ENCODE measurements at places on chromosomes 2 and 18.

- peak; percentile 78 for DNase-seq
Measured at GRCh38 chr2:177758591-177759371, 313.8 kb downstream of the PDE11A start.

GRCh38 chr2:128691526-128691925 is 372.9 kb upstream of the HS6ST1 start:
- no peak for DNase-seq

DNA sequence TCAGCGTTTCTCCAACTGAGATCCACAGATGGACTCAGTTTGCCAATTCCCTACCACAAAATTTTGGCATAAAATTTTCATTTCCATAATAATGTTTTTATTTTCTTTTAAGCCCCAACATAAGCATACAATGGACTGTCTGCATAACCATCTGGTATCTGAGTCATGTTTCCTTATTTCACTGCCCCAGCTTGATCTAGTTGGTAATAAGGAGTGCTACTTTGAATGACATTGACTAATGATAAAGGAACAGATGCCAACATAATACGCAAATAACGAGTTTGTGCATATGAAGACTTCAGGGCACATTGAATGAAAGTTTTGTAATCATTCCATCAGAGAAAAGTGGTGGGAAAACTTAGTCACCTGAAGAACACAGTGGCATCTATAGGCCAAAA is 8.8 kb upstream of the MBD2 start:
- no peak for DNase-seq

GRCh38 chr2:150491943-150492342 is 4.5 kb upstream of the RND3 start:
- no peak for DNase-seq

- no peak for DNase-seq
Measured at GRCh38 chr18:23416298-23416697, 36.8 kb upstream of the RIOK3 start.

- DNase-seq, result no peak
Measured at GRCh38 chr2:207883002-207883780, 113.5 kb upstream of the FZD5 start.

GRCh38 chr2:133444465-133444864 is 123.8 kb downstream of the NCKAP5 start:
- DNase-seq, result no peak

GRCh38 chr2:72897785-72898584 is 10.8 kb downstream of the SPR start:
- DNase-seq, result no peak

DNA sequence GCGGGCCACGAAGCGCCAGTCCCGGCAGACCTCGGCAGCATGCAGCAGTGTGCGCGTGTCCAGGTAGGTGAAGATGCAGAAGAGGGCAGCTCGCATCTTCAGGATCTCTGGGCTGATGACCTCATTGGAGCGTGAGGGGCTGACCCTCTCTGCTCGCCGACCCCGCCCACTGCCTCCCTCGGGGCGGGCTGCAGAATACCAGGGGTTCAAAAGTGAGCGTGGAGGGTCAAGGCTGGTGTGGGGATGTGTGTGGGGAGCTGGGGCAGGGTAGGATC is 20.0 kb downstream of the FBXO41 start:
- no peak for DNase-seq

GRCh38 chr2:151657667-151658076 is 76.6 kb downstream of the NEB start:
- DNase-seq, result no peak

DNA sequence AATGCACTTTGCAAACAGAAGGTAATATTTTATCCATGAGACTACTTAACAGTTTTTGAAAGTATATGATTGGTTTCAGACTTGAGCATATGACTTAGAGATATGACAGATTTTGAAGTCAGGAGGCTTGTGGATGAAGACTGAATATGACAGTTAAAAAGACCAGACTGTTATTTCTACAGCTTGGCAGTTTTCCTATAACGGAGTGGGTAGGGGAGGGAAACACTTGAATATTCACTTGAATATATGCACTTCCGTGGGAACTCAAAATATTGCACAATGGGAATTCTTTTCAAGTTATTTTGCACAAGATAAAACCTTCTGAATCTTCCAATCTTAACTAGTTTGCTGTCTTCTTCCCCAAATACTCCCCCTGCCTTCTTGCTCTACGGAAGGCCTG is 64.6 kb upstream of the ACKR3 start:
- DNase-seq, result peak; percentile 83

GRCh38 chr18:5729983-5730699 is 165.2 kb downstream of the TMEM200C start:
- DNase-seq, result no peak

- no peak for DNase-seq
Measured at GRCh38 chr2:233453916-233454315, 99.6 kb downstream of the DGKD start.

DNA sequence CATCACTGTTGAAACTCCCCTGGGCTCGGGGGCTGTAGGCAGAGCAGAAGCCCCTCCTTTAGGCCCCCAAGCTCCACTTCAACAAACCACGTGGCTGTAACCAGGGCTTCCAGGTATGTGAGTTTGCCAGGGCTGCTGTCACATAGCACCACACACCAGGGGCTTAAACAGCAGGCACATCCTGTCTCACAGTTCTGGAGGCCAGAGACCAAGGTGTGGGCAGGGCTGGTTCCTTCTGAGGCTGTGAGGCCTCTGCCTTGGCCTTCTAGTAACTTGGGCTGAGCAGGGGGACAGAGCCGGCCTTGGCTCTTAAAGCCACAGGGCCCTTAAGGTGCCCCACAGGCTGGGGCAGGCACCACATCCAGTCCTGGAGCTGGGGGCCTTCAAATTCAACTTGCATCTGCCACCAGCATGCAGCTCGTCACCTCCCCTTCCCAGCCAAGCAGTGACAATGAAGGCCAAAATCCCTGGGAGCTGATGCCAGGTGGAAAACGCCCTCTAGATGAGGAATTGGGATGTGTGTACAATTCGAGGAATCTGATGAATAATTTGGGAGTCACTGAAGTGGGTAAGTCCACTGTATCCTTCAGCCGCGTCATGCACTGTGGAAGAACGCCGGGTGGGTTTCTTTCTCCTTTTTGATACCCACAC is 104.2 kb upstream of the ODC1 start:
- DNase-seq, result no peak

DNA sequence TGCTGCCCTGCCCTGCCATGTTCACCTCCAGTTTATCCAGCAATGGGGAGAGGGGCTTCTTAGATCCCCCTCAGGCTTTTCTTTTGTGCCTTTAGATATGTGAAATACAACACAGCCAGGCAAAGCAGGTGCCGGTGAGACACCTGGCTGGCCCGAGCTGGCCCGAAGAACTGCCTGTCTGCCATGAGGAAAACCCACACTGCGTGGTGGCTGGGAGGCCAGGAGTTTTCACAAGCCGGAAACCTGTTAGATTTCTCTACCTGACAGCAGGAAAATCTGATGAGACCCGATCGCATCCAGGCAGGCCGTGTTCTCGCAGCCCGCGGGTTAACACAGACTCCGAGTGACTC is 5.7 kb upstream of the GAL3ST2 start:
- DNase-seq, result no peak

- no peak for DNase-seq
Measured at GRCh38 chr2:26675651-26676255, 16.8 kb upstream of the KCNK3 start.

DNA sequence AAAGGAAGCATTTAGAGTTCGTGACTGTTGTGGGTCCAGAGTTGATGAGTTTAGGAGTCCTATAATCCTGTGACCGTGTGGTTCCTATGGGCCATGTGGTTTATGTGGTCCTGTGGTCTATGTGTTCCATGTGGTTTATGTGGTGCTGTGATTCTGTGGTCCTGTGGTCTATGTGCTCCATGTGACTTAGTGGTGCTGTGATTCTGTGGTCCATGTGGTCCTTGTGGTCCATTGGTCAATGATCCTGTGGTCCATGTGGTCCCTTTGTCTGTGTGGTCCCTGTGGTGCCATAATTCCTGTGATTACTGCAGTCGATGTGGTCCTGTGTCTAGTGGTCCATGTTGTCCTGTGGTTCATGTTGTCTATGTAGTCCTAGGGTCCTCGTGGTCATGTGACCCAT is 167.3 kb downstream of the TMEM18 start:
- DNase-seq, result no peak

- DNase-seq, result no peak
Measured at GRCh38 chr2:13433954-13434353, 717.2 kb downstream of the TRIB2 start.

DNA sequence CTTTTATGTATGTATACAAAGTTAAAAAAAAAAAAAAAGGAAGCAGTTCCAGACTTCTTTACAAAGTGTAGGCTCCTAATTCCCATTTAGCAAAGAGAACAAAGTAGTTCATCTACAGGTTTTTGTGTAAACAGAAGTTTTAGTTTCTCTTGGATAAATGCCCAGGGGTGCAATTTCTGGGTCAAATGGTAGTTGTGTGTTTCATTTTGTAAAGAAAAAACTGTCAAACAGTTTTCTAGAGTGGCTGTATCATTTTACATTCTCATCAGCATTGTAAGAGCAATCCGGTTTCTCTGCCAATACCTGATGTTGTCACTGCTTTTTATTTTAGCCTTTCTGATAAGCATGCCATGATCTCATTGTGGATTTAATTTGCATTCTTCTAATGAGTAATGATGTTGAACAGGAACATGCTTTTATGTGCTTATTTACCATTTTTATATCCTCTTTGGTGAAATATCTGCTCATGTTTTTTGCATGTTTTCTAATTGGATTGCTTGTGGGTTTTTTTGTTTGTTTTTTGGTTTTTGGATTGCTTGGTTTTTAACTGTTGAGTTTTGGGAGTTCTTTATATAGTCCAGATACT is 16.6 kb upstream of the PSME4 start:
- peak; percentile 73 for DNase-seq

- DNase-seq, result peak; percentile 69
Measured at GRCh38 chr18:49901862-49902340, 88.6 kb upstream of the ACAA2 start.

- DNase-seq, result peak; percentile 76
Measured at GRCh38 chr2:191316246-191316994, 71.2 kb downstream of the MYO1B start.

- no peak for DNase-seq
Measured at GRCh38 chr2:126828491-126828890, 70.2 kb upstream of the TEX51 start.

DNA sequence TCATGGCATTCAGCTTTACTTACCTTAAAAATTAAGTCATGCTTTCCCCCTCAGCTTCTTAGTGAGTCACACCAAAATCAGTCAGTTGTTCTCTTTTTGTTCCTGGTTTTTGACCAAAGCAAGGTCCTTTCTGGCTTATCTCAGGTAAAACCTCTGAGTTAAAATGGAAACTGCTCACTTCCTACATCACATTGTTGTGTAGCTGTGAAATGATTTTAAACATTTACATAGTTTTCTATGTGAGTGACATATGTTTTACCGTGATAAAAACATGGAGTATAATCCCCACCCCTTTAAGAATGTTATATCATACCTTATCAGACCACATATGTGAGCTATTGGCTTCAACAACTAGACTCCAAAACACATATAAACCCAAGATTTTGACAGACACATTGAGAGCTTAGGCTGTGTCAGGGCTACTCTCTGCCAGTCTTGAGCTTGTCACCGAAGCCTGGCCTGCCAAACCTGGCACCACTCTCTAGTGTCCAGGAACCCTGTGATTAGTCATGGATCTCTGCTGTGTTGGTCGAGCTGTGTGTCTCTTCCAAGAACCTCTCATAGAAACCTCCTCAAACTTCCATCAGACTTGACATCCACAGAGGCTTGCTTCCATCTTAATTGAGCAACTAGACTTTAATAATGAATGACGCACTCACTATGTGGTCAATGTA is 294.5 kb upstream of the FBXO11 start:
- peak; percentile 19 for DNase-seq

DNA sequence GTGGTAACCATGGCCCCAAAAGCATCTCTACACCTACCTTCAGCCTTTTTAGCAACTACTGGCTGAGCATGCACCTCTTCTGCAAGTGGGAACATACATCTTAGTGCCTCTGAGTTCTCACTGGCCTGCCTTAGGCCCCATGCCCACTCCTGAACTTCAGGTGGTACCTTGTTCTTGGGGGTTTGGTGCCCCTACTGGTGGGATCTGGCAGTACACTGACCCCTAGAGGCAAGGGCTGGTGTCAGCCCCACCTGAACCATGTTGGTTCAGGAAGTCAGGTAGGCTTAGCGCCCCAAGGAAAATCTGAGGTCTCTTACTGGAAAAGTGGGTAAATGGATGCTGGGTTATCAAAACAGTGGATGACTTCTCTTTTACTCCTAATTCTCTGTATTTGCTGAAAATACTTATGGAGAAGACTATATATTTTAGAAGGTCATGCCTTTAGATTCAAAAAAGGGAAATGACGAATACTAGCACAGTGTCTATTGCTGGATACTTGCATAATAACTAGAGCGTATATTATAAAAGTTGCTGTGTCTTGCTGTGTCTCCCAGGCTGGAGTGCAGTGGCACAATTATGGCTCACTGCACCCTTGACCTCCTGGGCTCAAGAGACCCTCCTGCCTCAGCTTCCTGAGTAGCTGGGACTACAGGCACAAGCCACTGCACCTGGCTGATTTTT is 84.6 kb downstream of the RAB31 start:
- DNase-seq, result no peak

GRCh38 chr2:73253901-73254300 is 19.8 kb downstream of the CCT7 start:
- no peak for DNase-seq

- DNase-seq, result no peak
Measured at GRCh38 chr2:194328456-194328855, 1328.6 kb upstream of the SLC39A10 start.

DNA sequence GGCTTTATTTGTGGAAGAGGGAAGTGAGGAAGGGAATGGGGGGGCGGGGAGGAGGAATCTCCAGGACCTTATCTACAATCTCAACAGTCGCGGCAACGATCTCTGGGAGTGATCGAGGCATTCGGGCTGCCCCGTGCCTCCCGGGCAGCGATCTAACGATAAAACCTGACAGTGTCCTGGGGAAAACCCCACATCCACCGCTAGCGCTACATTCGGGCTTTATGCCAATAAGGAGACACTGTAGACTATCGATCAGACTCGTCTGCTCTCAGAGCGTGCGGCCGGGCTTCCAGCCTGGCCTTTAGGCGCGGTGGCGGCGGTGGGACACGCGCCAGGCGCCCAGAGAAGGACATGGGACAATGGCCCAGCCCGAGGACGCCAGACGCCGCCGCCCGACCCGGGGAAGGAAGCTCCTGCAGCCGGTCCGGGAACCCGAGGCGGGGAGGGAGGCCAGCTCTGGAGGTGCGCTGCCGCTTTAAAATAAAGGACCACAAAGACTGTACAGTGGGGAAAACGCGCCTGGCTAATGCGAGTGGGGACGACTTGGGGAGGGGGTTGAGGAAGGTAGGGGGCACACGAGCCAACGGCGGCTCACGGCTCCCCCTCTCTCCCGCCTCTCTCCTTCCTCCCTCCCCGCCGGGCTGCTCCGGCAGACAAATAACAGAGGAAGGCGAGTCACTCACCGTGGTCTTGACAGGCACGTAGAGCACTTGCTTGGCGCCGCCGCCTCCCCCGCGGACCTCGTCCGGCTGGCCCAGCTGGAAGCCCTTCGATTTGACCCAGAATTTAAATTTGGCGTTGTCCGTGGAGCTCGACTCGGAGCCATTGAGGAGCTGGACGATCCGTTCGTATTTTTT is 2.2 kb downstream of the NOL4 start:
- DNase-seq, result peak; percentile 1

Data from amniotic epithelial cell (primary cell).